Activated T-cell treated with anti-CD3 and anti-CD28 coated beads, Interleukin-2, amount 50 U/mL, for 24 hours (primary cell): ENCODE measurements at places on chromosomes 7 and 10.

DNA sequence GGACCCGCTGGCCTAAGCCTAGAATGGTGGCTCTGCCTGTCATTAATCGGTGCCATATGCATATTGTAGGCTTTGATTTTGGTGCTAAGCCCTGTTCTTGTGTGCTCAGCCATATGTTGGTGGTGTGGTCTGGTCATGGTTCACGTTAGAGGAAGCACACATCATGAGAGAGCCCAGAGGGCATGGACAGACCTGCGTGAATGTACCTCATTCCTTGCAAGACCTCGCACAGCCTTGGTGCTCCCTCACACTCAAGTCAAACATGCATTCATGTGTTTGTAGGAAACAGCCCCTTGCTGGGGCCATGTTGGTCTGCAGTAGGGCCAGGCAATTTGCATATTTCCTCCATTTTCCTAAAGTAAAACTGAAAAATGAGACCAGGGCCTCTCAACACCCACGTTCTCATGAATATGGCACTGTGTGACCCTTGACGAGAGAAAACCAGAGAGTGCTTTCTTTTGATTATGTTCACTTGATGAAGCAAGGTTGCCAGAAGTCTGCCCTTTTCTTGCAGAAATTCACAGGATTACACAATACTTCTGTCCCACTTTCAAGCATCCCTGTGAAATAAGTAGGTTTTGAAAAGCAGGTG is 268.7 kb downstream of the CELF2 start:
- peaks cover 37% of the 10 kb centered on the region for H3K4me1 ChIP-seq
- no peak for DNase-seq
- no peak overlapping the region for H3K4me3 ChIP-seq
- H3K27ac ChIP-seq = peak overlapping the region; percentile 91
- peaks cover 57% of the 10 kb centered on the region for H3K36me3 ChIP-seq

DNA sequence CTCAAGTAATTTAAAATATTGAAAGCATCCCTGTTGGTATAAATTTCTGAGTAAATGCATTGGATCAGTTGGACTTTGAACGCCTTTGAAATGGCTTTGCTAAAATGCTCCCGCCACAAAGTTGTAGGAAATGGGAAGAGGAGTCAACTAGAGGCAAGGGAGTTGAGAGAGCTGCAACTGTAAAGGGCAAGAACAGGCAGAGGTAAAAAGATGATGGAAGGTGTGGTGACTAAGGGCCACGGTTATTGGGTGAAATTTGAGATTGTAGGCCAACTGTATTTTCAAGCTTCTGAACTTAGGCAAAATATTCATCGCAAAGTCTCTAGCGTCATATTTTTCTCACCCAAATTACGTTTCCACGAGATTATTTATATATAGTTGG is 595 bp upstream of the SUMF2 start:
- no peak for DNase-seq
- H3K4me1 ChIP-seq = peaks cover 59% of the 10 kb centered on the region

DNA sequence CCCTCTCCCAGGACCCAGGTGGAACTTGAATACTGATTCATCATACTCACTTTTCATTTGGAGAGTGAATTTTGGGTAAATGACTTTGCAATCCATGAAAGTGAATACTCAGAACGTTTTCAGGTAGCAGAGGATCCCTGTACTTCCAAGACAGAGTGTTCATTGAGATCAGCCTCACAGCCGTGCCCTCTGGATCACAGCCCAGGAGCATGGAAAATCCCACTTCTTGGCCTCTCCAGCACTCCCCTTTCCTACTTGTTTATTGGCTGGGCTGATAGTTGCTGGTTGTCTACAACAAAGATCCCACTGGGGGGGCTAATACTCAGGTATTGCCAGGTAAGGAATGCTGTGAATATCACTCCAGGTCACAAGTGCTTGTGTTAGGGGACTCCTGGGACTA is 5.9 kb downstream of the GCK start:
- H3K4me3 ChIP-seq = no peak overlapping the region
- no peaks in the 10 kb centered on the region for H3K36me3 ChIP-seq
- no peak overlapping the region for H3K27ac ChIP-seq
- H3K4me1 ChIP-seq = no peaks in the 10 kb centered on the region
- peaks cover 2% of the 10 kb centered on the region for H3K27me3 ChIP-seq
- no peak for DNase-seq

GRCh38 chr10:33095867-33096815 is 138.1 kb upstream of the ITGB1 start:
- DNase-seq = no peak
- peaks cover 45% of the 10 kb centered on the region for H3K4me1 ChIP-seq
- H3K27me3 ChIP-seq = no peaks in the 10 kb centered on the region

- no peaks in the 10 kb centered on the region for H3K36me3 ChIP-seq
- no peak for DNase-seq
- peaks cover 50% of the 10 kb centered on the region for H3K27me3 ChIP-seq
- H3K4me3 ChIP-seq = no peak overlapping the region
Measured at GRCh38 chr10:35636956-35637355, 5.1 kb downstream of the FZD8 start.

DNA sequence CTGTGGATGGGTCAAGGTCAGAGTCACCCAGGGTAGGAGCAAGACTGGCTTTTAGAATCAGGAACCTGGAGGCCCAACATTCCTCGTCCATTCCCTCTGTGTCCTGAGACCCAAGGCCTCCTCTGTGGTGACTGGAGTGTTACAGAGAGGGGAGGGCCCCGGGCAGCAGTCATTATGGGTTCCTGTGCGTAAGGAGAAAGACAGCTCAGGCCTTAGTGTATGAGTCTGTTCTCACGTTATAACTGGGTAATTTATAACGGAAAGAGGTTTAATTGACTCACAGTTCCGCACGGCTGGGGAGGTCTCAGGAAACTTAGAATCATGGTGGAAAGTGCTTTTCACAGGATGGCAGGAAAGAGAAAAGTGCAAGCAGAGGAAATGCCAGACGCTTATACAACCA is 422.3 kb downstream of the TCERG1L start:
- H3K27ac ChIP-seq = no peak overlapping the region
- H3K27me3 ChIP-seq = peaks cover 8% of the 10 kb centered on the region
- DNase-seq = no peak
- no peaks in the 10 kb centered on the region for H3K36me3 ChIP-seq

DNA sequence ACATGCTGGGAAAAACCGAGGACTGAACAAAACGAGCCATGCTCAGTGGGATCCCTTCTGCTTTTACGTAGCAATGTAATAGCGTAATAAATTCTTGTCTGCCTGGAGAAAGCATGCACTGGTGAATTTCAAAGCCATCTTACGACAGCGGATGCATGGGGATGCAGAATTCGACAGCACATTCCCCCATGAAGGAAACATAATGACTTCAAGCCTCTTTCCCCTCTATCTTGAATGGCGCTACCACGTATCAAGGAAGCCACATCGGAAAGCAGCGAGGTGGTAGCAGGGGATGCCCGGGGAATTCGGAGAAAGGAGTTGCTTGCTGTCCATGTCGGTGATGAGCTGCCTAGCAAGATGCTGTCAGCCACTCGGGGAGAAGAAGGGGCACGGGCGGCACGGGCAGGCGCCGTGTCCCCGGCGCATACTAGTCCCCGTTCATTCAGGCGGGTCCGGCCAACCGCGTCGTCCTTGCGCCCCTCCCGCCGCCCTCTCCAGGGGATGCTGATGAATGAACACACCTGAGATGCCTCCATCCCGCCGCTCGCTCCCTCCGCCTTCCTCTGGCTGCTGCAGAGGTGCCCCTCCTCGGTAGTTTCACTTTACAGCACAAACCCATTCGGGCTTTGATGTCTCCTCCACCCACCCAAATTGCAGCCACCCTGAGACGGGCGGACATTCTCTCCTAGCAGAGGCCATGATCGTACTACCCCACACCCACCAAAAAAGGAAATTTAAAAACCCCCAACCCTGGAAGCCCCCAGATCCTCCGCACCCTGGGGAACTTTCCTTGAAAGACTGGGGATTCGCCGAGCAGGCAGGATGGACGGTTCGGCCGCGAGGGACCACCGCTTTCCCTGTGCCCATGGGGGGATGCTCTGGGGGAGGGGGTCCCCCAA is 644 bp downstream of the SORBS1 start:
- peaks cover 14% of the 10 kb centered on the region for H3K4me1 ChIP-seq
- H3K27ac ChIP-seq = peak overlapping the region; percentile 86
- H3K27me3 ChIP-seq = peaks cover 24% of the 10 kb centered on the region
- peak; percentile 58 for DNase-seq
